ENCODE measurements at places on chromosomes 6 and 20.

DNA sequence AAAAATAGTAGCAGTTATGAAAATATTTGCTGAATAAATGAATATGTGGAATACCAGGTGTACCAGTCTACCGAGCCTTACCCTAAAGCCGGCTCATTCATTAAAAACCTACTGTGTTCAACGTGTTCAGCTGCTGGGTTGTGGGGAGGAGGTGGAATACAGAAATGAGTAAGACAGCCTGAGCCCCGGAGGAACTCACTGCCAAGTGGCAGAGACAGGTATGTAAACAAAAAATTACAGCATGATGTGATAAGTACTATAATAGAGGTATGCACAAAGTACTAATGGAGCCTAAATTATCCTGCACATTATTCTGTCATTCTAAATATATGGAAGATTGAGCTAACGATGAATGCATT is 6.8 kb upstream of the ADTRP start:
- no peak for DNase-seq

GRCh38 chr6:134435814-134436280 is 117.9 kb upstream of the SGK1 start:
- no peak for DNase-seq

DNA sequence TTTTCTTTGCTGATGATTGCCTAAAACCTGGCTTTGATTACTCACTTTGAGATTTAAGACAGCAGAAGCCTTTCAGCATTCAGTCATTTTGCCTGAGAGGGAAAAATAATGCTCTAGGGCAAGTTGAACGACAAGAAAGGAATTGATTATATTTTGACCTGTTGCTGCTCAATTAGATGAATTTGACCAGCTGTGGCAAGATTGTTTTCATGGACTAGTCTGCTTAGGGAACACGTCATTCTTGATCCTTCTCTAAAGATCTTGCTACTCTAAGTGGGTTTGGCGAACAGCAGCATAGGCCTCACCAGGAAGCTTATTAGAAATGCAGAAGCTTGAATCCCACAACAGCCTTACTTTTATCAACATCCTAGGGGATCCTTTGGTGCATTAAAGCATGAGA is 59.7 kb upstream of the PHACTR1 start:
- DNase-seq, result no peak

DNA sequence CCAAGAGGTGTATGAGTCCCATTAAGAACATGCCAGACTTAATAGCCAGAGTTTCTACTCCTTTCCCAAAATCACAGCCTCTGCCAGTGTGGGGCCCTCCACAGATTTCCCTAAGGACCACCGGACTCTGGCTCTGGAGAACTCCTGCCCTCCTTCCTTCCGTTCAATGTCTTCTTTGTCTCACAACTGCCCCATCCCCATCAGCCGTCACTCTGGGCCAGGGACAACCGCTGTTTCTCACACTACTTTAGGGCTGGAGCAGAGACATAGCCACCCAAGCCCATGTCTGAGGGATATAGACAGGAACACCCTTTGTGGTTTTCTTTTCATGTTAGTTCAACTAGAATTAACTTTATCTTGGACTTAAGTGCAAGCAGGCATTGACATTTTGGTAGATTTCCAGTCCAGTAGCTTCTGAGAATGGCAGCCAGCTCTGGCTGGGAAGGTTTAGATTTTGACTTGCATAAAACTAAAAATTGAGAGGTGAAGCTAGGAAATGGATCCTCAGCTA is 6.7 kb upstream of the ACSS1 start:
- DNase-seq, result peak; percentile 3

GRCh38 chr6:56992036-56992435 is 37.1 kb downstream of the BEND6 start:
- peak; percentile 35 for DNase-seq

DNA sequence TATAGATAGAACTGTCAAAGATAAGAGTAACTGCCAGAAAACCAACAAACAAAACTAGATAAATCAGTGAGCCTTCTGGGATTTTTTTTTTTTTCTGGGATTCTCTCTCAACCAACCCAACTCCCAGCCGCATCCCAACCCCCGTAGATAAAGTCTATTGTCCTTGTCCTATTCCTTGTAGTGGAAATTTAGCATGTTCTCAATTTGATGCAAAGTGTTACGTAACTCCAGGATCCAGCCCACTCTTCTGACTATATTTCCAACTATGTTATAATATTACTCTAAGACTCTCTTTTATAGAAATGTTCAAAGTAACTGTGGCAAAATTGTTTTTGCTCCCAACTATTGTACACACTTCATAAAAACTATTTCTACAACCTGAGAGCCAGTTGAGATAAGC is 15.4 kb upstream of the CDYL start:
- no peak for DNase-seq

GRCh38 chr6:160135907-160136655 is 14.5 kb downstream of the SLC22A1 start:
- DNase-seq, result no peak

GRCh38 chr20:38418509-38419204 is 16.5 kb downstream of the SNHG17 start:
- DNase-seq, result no peak

DNA sequence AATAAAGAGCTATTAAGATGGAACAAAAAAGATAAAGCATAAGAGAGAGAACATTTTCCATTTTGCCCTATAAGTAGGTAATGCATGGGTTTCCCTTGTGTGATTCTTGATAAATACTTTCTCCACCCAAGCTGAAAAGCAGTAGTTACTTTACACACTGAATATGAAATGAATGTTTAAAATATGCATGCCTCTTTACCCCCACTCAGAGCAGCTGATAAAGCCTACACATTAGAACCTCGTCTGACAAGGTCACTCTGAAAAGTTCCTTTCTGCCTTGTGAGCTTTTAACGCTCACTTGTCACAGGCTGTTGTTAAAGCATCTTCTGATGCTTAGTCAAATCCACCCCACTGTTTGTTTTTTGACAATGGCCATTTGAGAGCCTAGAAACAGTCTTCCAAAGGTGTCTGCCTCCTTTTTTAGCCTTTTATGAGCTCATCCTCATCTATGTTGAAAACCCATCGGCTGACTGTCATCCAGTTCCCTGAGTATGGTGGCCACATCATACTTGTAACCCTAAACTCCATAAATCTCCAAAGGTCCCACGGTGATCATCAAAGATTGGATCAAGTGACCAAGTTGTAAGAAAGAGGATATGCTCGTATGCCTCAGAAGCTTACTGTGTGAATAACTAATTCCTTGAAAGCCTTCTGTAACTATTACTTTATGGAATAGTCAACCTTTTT is 102.8 kb downstream of the ATXN1 start:
- DNase-seq, result no peak

- peak; percentile 73 for DNase-seq
Measured at GRCh38 chr20:52312132-52312729, 120.7 kb upstream of the ZFP64 start.

DNA sequence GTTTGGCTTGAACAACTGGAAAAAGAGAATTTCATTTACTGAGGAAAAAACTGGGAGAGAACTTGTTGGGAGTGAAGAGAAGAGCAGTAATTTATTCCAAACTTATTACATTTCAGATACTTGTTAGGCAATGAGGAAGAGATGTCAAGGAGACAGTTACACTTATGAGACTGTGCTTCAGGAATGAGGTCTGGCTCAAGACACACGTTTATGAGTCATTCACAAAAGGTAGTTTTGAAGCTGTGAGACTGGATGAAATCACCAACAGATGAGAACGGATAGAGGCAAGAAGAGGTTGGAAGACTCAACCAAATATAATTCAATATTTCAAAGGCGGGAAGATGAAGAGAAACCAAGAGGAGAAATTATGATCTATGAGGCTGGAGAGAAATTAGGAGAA is 70.6 kb upstream of the DEFB112 start:
- no peak for DNase-seq
